ENCODE measurements at places on chromosomes 3 and 15.

DNA sequence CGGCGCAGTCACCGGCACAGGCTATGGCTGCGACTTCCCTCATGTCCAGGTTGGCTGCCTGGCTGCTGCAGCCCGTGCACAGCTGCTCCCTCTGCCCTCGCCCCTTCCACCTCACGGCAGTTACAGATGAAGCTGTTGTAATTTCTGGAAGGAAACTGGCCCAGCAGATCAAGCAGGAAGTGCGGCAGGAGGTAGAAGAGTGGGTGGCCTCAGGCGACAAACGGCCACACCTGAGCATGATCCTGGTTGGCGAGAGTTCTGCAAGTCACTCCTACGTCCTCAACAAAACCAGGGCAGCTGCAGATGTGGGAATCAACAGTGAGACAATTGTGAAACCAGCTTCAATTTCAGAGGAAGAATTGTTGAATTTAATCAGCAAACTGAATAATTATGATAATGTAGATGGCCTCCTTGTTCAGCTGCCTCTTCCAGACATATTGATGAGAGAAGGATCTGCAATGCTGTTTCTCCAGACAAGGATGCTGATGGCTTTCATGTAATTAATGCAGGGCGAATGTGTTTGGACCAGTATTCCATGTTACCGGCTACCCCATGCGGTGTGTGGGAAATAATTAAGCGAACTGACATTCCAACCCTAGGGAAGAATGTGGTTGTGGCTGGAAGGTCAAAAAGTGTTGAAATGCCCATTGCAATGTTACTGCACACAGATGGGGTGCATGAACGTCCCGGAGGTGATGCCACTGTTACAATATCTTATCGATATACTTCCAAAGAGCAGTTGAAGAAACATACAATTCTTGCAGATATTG, 13.2 kb upstream of the GNB4 start:
- no peak for DNase-seq

DNA sequence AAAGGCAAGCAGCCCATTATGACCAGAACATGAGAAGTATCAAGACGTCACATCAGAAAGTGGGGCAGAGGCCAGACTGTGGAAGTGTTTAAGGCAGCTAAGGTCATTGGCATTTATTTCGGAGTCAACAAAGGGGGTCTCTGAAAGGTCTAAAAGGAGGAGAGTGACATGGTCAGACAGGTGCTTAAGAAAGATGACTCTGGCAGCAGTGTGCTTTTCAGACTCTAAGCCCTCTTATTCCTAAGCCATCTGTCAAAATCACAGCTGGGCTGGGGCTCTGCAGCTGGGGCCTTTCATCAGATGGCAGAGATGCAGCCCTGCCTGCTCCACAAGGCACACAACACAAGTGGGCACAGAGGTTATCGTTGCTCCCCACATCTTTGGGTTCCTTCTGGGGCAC, 14.0 kb downstream of the FBXL22 start:
- DNase-seq, result no peak

GRCh38 chr3:130442284-130442683, 74.7 kb upstream of the COL6A6 start:
- no peak for DNase-seq

DNA sequence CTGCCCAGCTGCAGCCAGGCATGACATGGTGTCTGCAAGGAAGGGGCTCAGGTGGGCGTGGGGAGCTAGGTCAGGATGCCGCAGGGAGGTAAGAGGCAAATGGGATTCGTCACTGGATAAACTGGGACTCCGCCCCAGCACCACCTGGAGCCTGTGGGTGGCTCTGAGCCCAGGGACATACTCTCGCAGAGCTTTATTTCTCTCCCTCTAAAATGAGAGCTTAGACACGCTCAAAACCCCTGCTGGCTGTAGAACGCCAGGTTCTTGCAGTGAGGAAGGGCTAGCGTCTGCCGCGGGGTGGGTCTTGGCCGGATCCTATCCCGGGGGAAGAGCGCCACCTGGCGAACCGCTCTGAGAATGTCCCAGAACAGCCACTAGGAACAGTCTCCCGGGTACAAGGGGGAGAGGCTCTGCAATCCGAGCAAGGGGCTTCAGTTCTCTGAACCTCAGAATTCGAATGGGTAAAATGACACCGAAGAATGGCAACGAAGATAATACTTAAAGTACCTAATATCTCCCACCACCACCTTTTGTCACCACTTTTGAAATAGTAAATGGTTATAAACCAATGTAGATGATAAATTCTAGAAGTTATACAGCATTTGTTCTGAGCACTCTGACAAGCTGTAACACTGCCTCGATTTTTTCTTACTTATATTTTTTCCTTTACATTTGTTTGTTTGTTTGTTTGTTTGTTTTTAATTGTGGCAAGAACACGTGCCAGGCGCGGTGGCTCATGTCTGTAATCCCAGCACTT, 53.2 kb upstream of the SRGAP3 start:
- peak; percentile 44 for DNase-seq

GRCh38 chr15:65571971-65572370, 39.0 kb downstream of the INTS14 start:
- DNase-seq, result no peak

DNA sequence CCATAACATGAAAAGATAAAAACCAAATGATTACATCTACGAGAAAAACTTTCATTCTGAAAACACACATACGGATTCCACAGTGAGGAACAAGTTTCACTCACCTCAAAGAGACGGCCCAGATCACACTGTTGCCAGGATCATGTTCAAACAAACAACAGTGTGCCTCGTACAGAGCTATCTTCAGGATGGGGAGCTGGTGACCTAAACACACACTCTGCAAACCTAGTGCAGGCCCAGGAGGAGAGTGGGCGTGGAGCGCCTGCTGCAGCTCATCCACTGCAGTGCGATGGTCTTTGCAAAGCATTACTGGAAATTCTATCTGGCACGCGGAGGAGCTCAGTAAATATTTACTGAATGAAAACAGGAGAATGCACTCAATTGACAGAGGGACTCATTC, 38.5 kb downstream of the TAMM41 start:
- no peak for DNase-seq

- no peak for DNase-seq
Observed at GRCh38 chr3:155335724-155336354, 42.4 kb upstream of the STRIT1 start.

DNA sequence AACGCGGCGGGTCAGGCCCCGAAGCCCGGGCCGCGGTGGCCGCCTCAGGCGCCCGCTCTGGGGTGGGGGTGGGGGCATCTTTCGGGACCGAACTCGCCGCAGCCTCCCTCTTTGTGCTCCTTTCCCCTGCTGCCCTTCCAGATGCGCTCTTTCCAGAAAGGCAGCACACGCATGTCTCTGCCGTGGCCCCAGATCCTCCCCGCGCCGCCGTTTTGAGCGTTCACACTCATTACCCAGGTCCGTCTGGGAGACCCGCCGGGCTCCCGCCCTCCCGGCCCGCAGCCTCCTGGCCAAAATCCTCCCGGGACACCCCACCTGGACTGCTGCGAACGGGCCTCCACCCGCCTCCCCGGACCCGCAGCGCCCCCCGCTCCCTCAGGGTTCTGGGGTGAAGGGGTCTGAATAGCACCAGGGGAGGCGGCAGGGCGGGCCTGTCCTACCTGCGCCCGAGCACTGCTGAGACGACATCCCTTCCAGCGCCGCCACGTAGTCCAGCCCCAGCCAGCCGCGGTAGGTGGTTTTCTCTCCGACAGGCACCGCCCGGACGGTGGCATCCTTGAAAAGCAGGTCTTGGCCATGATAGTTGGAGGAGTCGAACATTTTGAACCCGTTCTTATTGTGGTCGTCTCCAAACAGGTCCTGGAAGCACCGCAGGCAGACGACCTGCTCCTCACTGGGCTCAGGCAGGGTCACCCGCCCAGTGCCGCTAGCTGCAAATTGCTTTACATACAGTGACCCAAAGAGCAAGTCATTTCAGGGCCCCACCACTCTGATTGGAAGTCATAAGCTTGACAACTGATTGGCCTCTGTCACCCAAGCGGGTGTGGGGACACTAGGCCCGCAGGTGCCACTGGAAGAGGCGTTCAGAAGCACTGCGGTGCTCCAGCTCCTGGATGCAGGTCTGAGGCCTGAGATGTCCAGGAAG, 25.9 kb downstream of the MELTF start:
- no peak for DNase-seq

- DNase-seq, result no peak
Observed at GRCh38 chr3:181318321-181318720, 328.8 kb upstream of the DNAJC19 start.

DNA sequence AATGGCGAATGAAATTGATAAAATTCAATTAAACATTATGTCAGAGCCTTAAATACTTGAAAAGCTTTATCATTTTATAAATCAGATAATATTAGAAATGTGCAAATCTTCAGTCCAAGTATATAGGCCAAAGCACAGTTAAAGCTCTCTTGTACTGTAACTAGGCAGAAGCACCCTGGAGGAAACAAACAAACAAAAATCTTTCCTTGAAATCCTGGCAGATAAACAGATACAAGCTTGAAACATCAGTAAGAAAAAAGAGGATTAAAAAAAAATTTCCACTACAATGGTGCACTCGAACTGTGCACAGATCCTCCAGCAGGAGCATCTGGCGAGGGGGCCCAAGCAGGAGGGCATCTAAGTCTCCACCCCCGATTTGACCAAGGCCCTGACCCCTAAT, 166.6 kb downstream of the PLD1 start:
- no peak for DNase-seq

DNA sequence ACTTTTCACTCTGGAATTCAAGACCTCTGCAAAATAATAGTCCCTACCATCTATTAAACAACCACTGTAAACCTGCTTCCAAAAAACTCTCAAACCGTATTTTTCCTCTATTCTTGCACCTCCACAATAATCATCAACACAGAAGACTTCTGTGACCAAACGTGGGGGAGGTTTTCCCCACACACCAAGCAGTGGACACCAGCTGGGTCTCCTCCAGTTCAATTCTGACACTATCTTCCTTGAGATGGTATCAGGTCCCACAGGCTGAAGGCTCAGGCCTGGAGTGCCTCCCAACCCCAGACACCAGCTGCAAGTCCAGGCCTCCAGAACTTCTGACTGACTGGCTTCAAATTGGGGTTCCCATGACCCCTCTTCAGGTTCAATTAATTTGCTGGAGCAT, 89.6 kb upstream of the RAP2B start:
- DNase-seq, result no peak

All from stimulated activated CD8-positive, alpha-beta memory T cell treated with anti-CD3 and anti-CD28 coated beads, Interleukin-7, amount 100 ng/mL, for 4 hours (primary cell).